ENCODE measurements at places on chromosomes 5 and 9.

GRCh38 chr9:93683331-93684134, 107.1 kb downstream of the PHF2 start:
- no peak for DNase-seq

GRCh38 chr5:139915834-139916233, 120.2 kb downstream of the PSD2 start:
- DNase-seq, result no peak

GRCh38 chr5:8944005-8944404, 601.9 kb downstream of the SEMA5A start:
- DNase-seq, result no peak

GRCh38 chr5:78483809-78484521, 123.5 kb downstream of the SCAMP1 start:
- peak; percentile 96 for DNase-seq

DNA sequence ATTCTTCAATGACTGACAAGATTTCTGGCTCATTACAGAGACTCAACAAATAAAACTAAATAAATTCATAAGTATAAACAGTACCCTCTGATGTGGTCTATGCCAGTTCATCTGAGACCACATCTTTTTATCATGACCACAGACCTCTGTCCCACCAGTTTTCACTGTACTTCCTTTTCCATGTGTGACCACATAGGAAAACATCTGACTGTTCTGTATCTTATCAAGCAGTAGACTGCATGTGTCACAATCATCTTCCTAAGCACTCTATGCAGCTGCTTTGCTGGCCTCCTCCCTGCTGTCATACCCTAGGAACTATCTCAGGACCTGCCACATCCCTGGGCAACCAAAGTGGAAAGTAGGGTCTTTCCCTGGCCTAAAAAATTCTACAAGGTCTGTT, 205.0 kb upstream of the ZNF462 start:
- DNase-seq, result peak; percentile 50

- DNase-seq, result no peak
These were observed 559.5 kb upstream of the WWC1 start for GRCh38 chr5:167731951-167732350.

DNA sequence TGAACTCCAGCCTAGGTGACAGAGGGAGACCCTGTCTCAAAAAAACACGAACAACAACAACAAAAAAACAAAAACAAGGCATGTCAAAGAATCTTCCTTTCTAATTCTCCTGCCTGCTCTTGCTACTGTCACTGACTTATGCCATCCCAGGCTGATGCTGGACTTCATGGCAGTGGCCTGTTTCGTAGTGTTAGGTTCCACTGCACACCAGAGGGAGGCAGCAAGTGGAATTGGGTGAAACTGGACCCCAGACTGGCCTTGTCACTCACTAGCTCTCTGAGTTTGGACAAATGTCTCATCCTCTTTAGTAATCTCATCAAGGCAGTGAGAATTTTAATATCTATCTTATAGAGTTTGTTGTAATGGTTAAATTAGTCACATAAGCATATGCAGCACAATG, 12.9 kb downstream of the NIM1K start:
- no peak for DNase-seq

GRCh38 chr9:33737811-33738606, 57.4 kb upstream of the PRSS3 start:
- peak; percentile 75 for DNase-seq

- no peak for DNase-seq
These were observed 38.9 kb downstream of the NRG2 start for GRCh38 chr5:140004174-140004573.
